ENCODE measurements at places on chromosomes 7 and 10.
A peak's percentile ranks its signal among the peaks of the same experiment; 100 is the strongest.

DNA sequence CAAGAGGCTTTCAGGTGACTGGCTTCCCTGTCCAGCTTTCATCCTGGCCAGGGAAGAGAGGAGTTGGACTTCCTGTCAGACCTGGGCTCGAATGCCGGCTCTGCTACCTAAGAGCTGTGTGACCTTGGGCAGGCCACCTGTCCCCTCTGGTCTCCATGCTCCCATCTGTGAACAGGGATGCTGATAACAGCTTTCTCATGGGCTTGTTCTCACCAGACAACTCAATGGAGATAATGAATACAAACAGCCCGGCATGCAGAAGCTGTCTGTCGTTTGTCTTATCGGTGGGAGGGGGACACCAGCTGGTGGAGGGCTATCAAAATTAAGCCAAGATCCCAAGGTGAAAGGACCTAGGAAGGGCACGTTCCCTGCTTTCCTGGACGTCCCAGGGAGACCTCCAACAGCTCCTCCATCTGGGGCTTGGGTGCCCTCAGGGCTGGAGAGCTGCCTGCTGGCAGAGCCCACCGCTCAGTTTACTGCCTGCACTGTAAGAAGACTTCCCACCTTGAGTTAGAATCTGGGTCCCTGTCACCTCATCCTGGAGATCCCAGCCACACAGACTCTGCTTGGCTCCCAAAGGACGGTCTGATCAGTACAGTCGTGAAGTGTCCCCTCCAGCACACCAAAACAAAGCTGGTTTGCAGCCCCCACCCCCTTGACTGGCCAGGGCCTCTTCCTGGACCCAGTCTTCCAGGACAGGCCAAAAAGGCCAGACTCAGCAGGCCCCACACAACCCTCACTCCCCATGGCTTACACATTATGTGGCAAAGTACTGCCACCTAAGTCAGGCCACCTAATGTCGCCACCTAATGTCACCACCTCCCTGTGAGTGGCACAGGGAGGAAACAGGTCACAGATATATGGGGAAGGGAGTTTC lies 40.9 kb downstream of the PPIF start:
- no peak for DNase-seq

- no peak for DNase-seq
Measured at GRCh38 chr10:52752801-52753445, 19.7 kb downstream of the MBL2 start.

DNA sequence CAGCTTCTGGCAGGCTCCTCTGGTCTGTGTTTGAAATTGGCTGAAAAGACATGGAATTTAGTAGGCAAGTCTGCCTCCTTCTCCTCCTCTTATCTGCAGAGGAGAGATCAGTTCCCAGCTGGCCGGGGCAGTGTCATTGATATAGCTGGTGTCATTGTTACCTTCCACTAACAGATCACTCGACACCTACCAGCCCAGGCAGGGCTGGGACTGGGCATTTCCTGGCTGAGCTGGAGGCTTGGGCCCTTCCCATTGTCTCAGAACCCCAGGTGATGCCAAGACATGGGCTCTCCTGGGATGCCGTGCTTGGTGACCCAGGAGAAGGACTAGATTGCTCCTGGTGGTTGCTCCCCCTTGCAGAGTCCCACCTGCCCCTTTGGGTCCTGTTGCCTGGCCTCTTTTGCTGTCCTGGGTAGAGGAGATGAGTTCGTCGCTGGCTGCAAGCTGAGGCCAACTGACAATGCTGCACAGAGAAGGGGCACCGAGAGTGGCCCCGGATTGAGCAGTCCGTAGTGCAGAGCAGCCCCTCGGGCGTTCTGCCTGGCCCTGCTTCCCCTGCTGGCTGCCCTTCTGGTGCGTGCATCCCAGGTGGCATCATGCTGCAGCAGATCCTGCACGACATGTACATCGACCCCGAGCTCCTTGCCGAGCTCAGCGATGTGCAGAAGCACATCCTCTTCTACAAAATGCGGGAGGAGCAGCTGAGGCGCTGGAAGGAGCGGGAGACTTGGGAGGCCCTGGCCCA lies at the start of gene SH2D4B:
Gene SH2D4B, plus strand, starts transcription at position 167 of the 745 bp plus-strand sequence. Its CDS starts 430 bp downstream, at position 597.
- no peak for DNase-seq

DNA sequence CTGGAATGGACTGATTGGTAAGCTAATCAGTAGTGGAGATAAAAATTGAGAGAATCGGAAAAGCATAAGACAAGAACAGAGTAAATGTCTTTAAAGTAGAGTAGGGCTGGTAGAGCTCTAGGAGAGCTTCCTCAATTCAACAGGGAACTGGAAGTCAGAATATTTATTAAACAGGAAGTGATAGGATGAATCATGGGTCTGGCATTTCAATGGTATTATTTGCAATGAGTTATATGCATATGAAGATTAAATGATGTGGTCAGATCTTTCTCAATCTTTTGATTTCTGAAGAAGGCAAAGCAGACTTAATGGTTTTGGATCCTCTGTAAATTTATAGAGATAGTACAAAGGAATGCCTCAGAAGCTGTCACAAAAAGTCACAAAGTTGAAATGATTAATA lies 349.0 kb downstream of the HPSE2 start:
- DNase-seq, result no peak

DNA sequence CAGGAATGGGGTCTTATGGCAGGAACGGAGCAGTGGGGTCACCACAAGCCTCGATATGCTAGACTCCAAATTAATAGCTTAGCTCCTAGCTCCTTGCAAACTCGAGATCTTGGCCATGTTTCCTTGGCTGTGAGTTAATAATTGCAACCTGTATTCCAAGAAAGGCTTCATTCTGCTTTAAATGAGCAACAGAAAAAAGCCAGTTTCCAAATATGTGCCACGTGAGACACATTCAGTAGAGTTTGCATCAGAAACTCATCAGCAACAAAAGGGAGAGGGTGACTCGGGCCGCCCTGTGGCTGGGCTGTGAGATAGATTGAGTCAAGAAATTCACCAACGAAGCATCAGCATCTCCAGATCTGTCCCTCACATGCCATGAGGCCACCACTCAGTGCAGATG lies 112.0 kb downstream of the NPTX2 start:
- DNase-seq, result no peak

GRCh38 chr7:84040355-84040754 lies 154.2 kb downstream of the SEMA3A start:
- no peak for DNase-seq

DNA sequence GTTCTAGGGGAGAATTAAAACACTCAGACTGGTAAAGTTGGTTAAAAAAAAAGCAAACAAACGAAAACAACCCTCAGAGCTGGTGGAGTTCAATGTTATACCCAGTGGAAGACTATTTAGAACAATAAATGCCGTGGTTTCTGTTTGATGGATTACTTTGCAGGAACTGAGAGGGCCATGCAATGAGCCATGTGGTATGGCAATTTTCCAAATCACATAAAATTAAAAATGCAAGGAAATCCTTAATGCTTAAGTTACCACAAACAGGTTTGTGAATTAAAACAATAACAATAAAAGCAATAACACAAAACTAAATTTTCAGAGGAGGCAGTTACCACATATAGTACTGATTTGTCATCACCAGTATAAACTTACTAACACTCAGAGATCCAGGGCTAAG lies 96.9 kb downstream of the RTKN2 start:
- DNase-seq, result no peak

GRCh38 chr7:150994838-150995510 lies 4.2 kb downstream of the NOS3 start:
- DNase-seq, result no peak

GRCh38 chr10:125562737-125563136 lies 120.2 kb downstream of the TEX36 start:
- DNase-seq, result no peak

- DNase-seq, result peak; percentile 10
Measured at GRCh38 chr7:139915864-139916716, 87.0 kb downstream of the TBXAS1 start.

DNA sequence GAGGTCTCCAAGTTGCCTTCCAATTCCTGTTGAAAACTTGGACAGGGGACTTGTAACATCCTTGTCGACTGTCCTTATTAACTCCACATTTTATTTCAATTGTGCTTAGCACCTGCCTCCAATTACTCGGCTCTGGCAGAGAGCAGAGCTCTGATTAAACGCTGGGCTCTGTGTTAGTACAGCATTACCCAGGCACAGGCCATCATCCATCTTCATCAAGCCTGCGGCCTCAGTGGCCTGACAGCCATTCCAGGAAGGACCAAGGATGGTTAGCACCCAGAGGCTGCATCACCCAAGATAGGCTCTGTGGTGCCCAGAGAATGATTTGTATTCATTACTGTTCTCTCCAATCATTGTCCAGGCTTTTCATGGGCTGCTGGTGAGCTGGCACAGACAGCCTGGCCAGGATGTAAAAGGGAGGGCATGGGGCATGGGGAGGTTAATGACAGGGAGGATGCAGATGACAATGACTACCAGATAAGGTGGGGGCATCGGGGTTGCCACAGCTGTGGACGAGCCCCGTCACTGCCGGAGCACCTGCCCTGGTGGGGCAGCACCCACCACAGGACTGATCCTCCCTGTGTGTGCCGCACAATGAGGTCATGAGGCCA lies 123.3 kb downstream of the PTPN20 start:
- no peak for DNase-seq

DNA sequence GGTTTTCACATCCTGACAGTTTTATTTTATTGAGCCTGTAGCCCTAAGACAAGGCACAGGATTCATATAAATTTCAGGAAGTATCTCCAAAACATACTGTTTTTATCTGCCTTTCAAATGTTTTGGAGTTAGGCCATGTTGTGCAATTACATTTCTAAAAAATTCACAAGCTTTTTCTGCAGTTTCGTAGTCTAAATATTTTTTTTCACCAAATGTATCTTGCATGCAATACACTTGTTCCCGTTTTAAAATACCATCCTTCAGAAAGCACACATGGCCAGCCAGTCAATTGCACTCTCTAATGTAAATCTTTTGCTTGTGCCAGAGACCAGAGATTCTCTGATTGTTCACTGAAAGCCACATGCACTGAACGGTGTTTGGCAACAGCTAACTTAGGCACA lies 161.5 kb upstream of the PRKCQ start:
- DNase-seq, result no peak

- no peak for DNase-seq
Measured at GRCh38 chr10:9158675-9159074, 1104.2 kb downstream of the GATA3 start.

DNA sequence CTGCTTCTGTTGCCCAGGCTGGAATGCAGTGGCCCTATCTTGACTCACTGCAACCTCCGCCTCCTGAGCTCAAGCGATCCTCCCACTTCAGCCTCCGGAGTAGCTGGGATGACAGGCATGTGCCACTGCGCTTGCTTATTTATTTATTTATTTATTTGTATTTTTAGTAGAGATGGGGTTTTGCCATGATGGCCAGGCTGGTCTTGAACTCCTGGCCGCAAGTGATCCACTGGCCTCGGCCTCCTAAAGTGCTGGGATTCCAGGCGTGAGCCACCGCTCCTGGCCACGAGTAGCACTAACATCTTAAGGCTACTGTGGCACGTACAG lies 70.9 kb downstream of the CARD11 start:
- DNase-seq, result no peak

DNA sequence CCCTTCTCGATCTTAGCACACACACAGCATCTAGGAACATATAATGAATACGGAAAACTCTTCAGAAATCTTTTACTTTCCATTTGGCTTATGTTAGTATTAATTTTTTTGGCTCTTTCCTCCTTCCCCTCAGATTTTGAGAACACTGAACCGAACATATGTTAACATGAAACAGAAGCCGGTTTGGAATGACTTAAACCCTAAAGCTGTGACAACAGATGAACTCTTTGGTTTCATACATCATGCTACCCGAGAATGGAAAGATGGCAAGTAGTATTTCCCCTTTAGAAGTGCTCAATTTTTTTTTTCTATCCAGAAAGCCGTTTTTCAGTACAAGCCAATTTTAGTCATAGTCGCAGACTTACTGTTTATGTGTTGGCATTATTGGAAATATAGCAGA lies 164.7 kb downstream of the DNAH11 start:
- DNase-seq, result no peak

- DNase-seq, result no peak
Measured at GRCh38 chr7:73999664-74000435, 28.1 kb upstream of the ELN start.

GRCh38 chr7:129896568-129897382 lies 56.0 kb downstream of the UBE2H start:
- no peak for DNase-seq

DNA sequence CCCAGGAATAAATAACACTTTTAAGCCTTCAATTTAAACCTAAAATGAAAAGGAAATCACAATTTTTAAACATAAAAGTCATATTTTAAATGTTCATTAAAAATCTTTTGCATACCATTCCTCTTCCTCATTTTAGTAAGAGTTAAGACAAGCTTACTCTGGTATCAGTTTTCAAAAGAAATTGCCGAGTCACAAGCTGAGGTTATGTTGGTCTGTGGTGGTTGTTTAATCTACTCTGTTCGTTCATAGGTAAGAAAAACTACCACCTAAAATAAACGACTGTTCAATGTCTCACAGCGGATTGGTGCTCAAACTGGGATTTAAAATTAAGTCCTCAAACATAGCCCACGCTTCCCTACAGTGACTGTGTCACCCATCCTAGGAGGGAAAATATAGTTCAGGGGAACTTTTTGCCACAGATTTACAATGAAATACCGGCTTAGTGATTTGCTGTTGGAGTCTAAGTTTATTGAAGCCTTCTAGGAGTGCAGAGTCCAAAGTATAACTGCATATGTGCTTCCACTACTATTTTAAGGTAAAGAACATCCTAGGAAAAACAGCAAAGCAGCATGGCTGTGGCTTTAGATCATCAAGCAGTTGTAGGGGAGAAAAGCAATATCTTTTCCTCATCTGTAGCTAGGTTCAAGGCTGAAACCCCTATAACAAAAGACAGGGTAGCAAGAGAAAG lies 61.1 kb downstream of the GNAT3 start:
- no peak for DNase-seq

GRCh38 chr7:71286336-71286735 lies 154.4 kb downstream of the GALNT17 start:
- DNase-seq, result no peak

DNA sequence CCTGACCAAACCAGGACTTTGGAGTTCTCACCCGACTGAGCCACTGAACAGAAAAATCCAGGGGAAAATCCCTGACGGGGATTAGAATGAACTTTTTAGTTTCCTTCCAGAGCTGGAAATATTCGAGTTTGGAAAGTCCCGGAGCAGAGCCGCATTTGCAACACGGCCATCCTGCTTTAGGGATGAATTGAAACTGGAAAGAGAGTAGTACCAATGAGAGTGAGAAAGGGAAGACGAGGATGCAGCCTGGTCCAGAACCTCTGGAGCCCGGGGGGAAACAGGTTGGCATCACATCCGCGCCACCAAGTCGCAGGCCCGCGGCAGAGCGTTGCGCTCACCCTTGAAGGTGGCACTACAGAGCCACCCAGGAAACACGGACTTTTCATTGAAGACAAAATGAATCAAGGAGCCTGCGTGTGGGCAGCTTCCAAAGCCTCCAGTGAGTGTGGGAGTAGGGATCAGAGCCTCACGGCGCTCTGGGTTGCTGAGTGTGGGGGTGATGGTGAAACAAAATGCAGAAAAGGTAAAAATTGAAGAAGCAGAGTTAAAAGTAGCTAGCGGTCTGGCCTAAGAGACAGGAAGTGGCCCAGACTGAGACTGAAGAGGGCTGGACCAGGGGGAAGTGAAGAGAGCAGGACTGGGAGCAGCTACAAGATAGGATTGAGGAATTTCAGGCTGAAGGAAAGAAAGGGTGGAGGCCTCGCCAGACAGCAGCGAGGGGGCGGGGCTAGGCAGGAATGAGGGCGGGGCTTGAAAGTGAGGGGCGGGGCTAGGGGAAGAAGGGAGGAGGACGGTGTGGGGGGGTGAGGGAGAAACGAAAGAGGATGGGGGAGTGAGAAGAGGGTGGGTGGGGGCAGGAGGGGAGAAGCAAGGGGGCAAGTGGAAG lies 1.8 kb downstream of the SMURF1 start:
- DNase-seq, result peak; percentile 59

- DNase-seq, result no peak
Measured at GRCh38 chr7:6379886-6380285, 67.9 kb downstream of the DAGLB start.

Measured in activated naive CD4-positive, alpha-beta T cell (primary cell).